ENCODE measurements at places on chromosomes 5 and 9.

- DNase-seq = no peak
These were observed 464.9 kb downstream of the TLE1 start for GRCh38 chr9:81224166-81225081.

- no peak for DNase-seq
These were observed 58.7 kb downstream of the PRDM6 start for GRCh38 chr5:123147741-123148140.

DNA sequence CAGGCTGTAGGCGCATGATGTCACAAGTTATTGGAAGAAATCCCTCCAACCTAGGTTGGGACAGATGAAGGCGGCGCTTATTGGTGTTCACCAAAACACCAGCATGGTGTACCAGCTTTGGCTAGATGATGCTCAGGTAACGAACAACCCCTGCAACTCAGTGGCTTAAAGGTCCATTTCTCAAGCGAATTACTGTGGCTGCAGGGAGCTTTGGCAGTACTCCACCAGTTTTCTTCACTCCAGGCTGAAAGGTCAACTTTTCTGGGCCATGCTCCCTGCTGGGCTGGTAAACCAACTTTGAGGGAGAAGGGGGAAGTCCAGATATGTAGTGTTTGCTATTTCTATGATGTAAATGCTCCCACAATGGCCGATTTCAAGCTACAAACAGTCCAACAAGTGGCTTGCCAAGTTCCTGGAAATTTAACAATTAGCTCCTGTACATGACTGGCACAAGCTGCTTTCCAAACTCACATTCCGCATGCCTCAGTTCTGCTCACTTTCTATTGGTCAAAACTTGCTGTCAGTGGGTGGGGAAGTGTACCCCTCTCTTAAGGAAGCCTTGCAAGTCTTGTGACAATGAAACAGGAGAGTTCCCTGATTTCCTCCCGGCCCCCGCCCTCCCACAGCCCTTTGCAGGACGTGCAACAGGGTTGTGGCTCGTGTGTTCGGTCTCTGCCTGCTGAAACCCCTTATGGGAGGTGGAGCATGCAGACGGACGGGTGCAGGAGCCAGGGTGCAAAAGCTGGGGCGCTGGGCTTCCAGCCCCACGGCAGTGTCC is 588 bp upstream of the ZBED3 start:
- no peak for DNase-seq

- no peak for DNase-seq
These were observed 41.2 kb downstream of the LRRTM2 start for GRCh38 chr5:138833726-138834480.

- DNase-seq = no peak
These were observed 13.1 kb downstream of the GPRIN1 start for GRCh38 chr5:176596689-176597416.

GRCh38 chr9:128232528-128233428 is 29.6 kb downstream of the DNM1 start:
- no peak for DNase-seq

DNA sequence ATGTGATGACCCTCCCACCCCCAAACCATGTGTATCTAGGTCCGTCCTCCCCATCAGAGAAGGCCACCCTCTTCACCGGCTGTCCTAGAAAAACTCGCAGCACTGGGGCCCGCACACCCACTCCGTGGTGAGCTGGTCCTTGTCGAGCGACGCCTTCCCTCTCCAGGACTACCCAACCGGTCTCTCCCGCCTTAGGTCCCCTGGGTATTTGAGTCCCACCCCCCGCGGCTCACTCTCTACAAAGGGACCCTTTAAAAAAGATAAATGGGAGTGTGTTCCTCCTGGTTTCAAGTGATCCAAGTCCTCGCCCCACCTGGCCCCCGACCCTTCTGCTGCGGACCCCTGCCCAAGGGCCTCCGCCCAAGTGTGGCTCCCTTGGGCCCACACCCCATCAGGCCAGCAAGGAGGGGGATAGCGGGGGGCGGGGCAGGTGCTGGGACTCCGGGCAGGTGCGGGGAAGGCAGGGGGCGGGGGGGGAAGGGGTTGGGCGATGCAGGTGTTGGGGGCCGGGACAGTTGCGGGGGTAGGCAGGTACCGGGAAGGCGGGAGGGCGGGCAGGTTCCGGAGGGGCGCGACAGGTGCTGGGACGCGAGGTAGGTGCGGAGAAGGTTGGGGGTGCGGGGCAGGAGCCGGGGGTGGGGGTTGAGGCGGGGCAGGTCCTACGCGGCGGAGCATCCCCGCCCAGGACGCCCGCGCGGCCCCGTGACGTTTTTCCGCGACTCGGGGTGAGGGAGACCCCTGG is 970 bp upstream of the ARRDC1 start:
- DNase-seq = no peak

- no peak for DNase-seq
These were observed 235.3 kb downstream of the GABRB2 start for GRCh38 chr5:161311146-161311708.

- DNase-seq = no peak
These were observed 5.7 kb downstream of the FYB1 start for GRCh38 chr5:39213447-39214207.

DNA sequence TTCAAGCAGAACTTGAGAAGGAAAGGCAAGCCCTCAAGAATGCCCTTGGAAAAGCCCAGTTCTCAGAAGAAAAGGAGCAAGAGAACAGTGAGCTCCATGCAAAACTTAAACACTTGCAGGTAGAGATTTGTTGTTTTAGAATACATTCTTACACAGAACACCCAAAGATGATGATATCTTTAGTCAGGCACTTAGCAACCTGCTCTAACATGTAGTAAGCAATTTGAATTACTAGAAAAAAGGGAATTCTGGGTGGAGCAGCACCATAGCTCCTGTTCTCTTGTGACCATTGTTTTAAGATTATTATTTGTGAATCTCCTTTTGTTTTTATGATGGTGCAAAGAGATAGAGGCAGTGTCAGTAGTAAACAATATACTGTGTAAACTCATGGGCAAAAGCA is 63.1 kb downstream of the RAB14 start:
- DNase-seq = no peak

DNA sequence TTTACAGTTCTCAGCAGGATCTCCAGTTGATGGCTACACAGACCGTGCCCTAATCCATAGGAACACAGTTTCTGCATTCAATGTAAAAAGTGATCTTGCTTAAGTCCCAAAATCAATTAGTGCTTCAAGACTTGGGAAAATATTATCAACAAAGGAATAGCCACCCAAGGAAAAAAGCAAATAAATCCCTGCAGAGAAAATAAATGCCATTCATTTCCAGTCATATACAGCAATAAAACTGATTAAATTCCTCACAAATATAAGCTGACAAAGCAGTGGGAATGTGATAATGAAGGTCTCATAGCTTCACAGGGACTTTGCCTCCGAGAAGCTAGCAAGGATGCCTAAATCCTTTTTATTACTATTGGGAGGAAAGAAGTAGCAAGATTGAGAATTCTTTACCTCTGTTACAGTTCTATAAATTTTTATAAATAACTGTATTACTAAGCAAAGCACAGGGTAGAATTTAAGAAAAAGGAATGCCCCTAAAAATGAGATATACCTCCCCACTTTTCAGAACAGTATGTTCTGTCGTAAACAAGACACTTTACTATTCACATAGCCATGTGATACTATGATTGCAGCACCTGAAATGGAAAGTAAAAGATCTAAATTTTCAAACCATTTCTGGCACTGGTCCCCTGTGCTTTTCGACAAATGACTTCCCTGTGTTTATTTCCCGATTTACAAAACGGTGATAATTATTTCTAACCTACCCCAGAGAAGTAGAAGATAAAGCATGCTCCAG is 59.8 kb downstream of the ARSB start:
- no peak for DNase-seq

DNA sequence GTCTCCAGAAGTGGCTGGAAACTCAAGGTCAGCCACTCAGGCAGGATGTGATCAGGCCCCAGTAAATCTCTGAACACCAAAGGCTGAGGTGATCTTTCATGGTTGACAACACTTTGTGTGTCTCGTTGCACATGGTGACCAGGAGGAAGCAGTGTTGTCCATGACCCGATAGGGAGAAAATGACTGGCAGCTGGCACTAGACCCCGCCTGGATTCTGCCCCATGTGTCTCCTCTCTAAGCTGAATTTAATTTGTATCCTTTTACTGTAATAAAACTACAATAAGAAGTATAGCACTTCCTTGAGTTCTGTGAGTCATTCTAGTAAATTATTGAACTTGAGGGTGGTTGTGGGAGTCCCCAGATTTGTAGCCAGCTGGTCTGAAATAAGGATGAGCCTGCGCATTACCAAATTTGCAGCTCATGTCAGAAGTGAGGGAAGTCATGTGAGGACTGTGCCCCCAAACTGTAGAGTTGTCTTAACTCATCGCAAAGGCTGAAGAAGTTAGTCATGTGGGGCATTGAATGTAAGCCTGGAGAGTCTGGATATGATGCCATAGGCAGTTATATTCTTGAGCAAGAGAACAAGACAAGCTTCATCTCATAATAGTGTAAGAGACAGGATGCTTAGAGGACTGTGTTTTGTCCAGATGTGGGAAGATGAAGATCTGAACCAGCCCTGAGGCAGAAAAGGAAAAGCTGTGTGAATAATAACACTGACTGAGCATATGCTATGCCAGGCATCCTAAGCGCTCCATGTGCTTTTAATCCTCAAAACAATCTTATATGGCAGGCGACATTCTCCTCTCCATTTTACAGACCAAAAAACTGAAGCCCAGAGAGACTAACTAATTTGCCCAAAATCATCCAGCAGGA is 55.9 kb downstream of the TMEM215 start:
- no peak for DNase-seq

GRCh38 chr5:17302604-17303003 is 85.2 kb downstream of the BASP1 start:
- no peak for DNase-seq

GRCh38 chr5:159178978-159179377 is 30.4 kb downstream of the RNF145 start:
- no peak for DNase-seq

GRCh38 chr5:42912184-42912798 is 100.6 kb upstream of the SELENOP start:
- DNase-seq = peak; percentile 15

DNA sequence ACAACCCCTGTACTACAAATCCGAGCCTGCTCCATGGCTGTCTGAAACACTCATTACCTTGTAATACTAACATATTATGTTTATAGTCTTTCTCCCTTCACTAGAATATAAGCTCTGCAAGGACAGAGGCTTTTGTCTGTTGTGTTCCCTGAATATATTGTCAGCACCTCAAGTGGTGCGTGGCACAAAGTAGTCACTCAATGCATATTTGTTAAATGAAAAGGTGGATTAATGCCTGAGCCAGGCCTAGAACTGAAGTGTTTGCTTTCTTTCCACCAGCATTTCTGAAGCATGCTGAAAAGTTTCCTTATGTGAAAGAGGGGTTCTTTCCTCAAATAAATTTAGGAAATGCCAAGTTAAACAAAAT is 36.3 kb downstream of the ELL2 start:
- DNase-seq = no peak

- DNase-seq = no peak
These were observed 63.5 kb downstream of the PTPDC1 start for GRCh38 chr9:94147776-94148175.

DNA sequence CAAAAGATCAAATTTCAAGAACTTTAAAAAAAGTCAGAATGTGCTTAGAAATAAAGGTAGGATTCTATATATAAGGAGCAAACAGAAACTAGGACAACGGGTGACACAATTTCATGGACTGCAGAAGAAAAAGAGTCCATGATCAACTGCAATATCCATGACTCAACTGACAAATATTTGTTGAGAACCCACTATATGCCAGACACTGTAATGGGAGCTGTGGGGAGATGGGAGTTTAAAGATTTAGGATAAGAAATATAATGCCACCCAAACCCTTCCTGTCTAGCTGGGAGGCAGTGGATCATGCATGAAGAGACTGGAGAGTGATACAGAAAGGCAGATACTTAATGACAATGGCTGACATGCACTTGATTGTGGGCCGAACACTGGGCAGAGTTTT is 27.6 kb upstream of the CCDC112 start:
- no peak for DNase-seq

DNA sequence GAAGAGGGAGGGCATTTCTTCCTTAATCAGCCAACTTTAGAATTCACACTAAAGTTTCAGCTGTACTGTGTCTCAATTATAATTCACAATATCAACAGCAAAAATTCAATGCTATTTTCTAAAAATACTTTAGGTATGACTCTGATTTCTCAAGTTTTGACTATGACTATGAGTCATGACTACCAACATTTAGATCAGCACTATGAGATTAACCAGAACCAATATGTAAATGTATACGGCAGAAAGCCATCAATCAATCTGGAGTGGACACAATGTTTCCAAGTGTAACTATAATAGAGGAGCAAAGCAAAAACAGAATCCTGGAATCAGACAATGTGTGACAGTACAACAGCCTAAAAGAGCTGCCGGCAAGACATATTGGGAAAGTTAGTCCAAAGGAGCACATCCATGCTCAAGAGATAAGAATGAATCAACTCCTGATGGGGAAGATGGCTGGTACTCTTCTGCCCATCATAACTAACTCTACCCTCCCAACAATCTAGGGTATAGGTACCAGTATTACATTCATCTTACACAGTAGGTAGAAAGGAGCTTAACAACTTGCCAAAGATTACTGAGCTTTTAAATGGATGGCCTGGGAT is 294.4 kb downstream of the SEMA5A start:
- no peak for DNase-seq

- peak; percentile 79 for DNase-seq
These were observed 108.1 kb downstream of the TMEM174 start for GRCh38 chr5:73280821-73281746.

DNA sequence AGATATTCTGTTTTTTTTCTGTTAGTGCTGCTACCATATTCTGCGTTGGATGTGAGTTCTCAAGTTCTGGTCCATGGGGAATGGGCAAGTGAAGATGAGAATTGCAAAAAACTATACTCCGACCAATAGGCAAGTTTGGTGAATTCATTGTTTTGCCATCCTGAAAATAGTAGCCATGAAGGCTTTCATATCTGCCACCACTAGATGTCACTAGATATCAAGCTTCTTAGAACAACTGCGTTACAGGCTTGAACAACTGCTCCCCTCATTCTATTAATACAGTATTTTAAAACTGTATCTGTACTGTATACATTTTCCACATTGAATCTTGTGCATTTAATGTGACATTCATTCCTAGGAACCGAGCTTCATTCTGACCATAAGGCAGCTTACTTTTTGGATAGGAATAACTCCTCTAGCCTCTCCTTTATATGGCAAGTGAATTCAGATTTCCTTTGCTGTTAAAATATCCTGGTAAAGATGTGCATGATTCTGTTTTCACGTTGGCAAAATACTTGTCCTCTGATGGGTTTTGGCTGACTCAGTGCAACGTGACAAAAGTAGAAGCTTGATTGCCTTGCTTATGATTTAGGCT is 163.6 kb downstream of the SREK1 start:
- DNase-seq = peak; percentile 41
